ENCODE measurements at places on chromosomes 12 and 14. TPM values are rescaled to one million over a fixed set of nuclear protein-coding genes. Genes with fewer than 3 reads are reported as not detected.

DNA sequence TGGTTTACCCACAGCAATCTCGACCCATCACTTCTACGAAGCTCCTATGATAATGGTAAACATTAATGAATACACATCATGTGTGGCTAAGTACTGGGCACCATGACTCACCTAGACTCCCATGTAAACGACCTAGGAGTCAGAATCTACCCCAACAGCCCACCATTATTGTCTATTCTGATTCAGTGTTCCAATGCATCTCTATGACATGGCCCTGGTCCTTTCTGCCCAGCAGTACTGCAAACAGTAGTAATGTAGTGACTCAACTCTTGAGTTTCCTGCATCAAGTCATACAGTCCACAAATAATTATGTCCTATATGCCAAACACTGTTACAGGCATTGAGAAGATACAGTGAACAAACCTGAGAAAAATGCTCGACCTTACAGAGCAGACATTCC lies 14.6 kb downstream of the GTF2A1 start:
- no peak overlapping the region for H3K27ac ChIP-seq
- peaks cover 58% of the 10 kb centered on the region for H3K36me3 ChIP-seq
- no peak overlapping the region for H3K4me3 ChIP-seq
- peaks cover 32% of the 10 kb centered on the region for H3K4me1 ChIP-seq
- DNase-seq: peak; percentile 15

GRCh38 chr12:2169940-2170339 lies 117.2 kb downstream of the CACNA1C start:
- no peak overlapping the region for H3K27ac ChIP-seq
- no peak for DNase-seq
- no peak overlapping the region for H3K4me3 ChIP-seq
- H3K4me1 ChIP-seq: no peaks in the 10 kb centered on the region
- peaks cover 2% of the 10 kb centered on the region for H3K36me3 ChIP-seq
- H3K27me3 ChIP-seq: peaks cover 7% of the 10 kb centered on the region

DNA sequence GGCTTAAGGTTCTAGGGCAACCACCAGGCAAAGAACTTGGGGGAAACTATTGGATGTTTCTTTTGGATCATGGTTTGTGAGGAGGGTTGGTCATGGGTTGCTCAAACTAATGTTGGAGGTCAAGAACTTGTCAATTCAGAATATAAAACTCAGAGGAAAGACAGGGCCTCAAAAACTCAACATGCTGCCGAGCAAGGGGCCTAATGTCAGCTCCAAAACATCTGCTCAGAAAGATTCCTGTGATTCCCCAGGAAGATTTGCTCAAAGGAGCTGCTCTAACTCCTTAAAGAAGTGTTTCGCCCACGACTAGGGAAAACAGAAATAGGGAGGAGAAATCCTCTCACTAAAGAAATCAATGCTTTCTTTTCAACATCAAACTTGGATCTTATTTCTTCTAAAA lies 3.7 kb upstream of the IGF1 start:
- H3K36me3 ChIP-seq: no peaks in the 10 kb centered on the region
- DNase-seq: no peak
- peak overlapping the region; percentile 52 for H3K4me3 ChIP-seq
- H3K27me3 ChIP-seq: no peaks in the 10 kb centered on the region
- peak overlapping the region; percentile 91 for H3K27ac ChIP-seq

- peak; percentile 27 for DNase-seq
- H3K36me3 ChIP-seq: no peaks in the 10 kb centered on the region
- no peak overlapping the region for H3K4me3 ChIP-seq
- peaks cover 48% of the 10 kb centered on the region for H3K27me3 ChIP-seq
Observed at GRCh38 chr12:94875525-94875924, 128.0 kb downstream of the NDUFA12 start.

- no peaks in the 10 kb centered on the region for H3K27me3 ChIP-seq
- no peak for DNase-seq
- H3K4me3 ChIP-seq: no peak overlapping the region
- H3K4me1 ChIP-seq: peaks cover 26% of the 10 kb centered on the region
Observed at GRCh38 chr14:24291446-24292117, 8.0 kb downstream of the DHRS1 start.

DNA sequence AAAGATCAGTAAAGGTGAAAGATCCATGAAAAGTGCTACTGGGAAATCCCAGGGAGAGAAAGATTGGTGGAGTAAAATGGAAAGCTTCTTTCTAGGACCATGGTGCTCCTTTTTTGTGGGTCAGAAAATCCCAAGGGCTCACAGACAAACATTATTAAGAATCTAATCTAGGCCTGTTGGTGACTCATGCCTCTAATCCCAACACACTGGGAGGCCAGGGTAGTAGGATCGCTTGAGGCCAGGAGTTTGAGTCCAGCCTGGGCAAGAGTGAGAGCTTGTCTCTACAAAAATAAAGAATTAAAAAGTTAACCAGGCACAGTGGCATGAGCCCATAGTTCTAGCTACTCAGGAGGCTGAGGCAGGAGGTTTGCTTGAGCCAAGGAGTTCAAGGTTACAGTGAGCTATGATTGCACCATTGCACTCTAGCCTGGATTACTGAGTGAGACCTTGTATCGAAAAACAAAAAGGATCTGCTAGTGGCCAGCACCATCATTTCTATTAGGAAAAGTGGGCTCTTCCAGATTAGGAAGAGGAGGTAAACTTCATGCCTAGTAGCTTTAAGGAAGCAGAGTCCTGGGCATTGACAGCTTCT lies 43.0 kb downstream of the TXNRD1 start:
- no peak for DNase-seq
- no peaks in the 10 kb centered on the region for H3K36me3 ChIP-seq
- H3K27ac ChIP-seq: no peak overlapping the region

The TEX52 gene
- total RNA-seq: 0.36 TPM

The PTPN6 gene
- total RNA-seq: 485 TPM

The SYNE2 gene
- 29.0 TPM for total RNA-seq

The CIROP gene
- total RNA-seq: not detected

The TPPP2 gene
- not detected for total RNA-seq
